Erythroblast (primary cell): ENCODE measurements at places on chromosomes 2 and 18.

DNA sequence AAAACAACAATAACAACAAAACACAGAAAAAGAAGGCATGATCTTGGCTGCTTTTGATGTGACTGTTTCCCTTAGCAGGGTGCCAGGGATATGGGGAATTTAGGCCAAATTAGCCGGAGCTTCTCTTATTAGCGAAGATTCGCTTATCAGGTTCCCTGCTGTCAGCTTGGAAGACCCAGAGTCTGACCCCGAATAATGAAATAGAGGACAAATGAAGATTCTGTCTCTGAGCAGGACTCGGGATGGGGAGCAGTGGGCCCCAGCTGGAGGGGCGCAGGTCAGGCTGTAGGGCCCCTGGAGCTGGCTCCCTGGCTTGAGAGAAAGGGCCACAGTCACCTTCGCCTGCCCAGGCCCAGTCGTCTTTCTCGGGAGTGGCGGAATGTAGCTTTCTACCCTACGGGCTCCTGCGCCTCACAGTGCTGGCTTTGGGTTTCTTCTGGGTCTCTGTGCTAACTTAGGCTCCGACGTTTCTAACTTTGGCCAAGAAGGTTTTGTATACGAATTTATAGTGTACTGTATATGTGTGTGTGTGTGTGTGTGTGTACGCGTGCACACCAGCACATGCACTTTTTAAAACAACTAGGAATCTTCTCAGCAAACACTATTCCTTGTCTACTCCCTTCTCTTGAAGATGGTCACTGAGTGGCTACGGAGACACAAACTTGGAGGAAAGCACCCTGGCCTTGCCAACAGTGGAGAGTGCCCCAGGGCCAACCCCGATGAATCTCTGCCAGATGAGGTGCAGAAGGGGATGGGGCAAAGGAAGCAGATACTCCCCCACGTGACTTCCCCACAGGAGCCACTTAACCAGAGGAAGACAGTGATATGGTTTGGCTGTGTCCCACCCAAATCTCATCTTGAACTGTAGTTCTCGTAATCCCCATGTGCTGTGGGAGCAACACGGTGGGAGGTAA is 195.6 kb upstream of the COPS8 start:
- no peak for DNase-seq

DNA sequence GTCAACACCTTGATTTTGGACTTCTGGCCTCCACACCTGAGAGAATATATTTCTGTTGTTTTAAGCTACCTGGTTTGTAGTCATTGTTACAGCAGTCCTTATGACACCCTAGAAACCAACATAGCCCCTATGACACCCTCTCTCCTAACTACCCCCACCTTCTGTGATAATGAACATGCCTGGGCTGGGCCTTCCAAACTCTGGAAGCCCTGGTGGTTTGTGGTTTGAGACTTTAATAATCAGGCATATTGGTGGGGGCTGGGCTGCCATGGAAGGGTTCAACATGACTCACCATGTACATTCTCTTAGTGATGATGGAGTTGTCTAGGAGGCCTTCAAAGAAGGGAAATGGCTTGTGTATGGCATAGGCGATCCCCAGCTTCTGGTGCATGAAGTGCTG is 3.3 kb downstream of the SP110 start:
- no peak for DNase-seq

DNA sequence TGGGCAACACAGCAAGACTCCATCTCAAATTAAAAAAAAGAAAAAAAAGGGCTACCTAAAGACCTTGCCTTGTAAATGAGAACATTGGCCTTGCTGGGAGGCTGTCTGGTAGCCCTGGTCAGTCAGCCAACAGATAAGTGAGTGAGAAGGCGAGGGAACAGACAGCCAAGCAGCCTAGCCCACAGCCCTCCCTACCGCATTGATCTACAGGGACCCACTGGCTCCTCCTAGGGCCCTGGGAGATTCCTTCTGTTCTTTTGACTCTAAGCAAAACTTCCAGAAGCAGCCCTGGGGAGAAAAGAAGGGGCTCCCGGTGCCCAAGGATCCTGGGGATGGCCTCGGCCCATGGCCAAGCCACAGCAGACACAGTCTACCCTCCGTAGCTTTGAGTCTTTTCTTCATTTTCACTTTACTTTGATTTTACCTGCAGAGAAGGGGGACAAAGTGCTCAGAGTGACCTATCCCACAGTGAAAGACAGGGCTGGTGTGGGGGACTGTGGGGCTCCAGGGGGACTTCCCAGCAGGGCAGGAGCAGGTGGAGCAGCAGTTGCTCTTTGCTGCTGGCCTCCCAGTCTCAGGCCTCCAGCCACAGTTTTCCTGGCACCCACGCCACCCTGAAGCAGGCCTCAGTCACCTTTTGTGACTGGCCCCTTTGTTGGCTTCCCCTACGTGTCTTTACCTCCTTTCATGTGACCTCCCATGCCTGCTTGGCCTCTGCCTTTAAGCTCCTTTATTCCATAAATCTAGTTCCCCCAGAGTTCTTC is 5.1 kb downstream of the CEP68 start:
- DNase-seq: no peak

- no peak for DNase-seq
Observed at GRCh38 chr2:20633001-20633400, 17.9 kb downstream of the HS1BP3 start.

DNA sequence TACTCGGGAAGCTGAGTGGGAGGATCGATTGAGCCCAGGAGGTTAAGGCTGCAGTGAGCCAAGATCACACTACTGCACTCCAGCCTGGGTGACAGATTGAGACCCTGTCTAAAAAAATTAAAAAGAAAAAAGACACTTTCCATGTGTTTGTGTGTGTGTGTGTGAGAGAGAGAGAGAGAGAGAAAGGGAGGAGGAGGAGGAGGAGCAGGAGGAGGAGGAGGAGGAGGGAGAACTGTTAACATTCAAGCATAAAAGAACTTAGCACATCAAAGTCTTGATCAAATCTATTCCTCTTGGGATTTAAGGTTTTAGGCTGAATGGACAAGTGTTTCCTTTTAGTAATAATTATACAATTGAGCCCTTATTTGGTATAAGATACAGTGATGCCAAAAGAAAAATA is 75.5 kb downstream of the SPOPL start:
- DNase-seq: no peak

DNA sequence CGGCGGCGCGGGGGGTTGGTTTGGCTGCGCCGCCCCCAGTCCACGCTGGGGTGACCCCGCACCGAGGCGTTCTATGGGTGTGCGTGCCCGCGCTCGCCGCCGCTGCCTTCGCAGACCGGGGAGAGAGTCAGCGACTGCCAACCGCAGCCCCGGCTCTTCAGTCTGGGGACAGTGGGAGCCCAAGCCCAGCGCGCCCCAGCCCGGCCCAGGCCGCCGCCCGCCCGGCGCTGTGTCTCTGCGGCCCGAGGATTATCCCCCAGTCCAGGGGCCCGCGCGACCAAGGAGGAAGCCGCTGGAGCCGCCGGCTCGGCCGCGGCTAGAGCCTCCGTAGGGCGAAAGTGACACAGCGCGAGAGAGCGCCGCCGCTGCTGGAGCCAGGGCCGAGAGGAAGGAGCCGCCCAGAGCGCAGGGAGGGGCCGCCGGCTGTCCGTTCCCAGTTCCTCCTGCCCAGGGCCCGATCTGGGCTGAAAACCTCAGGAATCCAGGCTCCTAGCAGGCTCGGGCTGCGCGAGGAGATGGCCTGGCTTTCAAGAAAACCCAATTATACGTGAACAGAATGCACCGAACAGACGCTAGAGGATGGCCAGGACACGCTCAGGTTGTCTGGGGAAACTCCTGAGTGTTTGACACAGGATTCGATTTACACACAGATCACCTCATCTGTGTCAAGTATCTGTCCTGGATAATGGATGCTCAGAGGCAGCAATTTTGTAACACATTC is 2.4 kb downstream of the CTIF start:
- DNase-seq: peak; percentile 70

GRCh38 chr18:79940814-79941472 is 10.5 kb downstream of the SLC66A2 start:
- DNase-seq: no peak

DNA sequence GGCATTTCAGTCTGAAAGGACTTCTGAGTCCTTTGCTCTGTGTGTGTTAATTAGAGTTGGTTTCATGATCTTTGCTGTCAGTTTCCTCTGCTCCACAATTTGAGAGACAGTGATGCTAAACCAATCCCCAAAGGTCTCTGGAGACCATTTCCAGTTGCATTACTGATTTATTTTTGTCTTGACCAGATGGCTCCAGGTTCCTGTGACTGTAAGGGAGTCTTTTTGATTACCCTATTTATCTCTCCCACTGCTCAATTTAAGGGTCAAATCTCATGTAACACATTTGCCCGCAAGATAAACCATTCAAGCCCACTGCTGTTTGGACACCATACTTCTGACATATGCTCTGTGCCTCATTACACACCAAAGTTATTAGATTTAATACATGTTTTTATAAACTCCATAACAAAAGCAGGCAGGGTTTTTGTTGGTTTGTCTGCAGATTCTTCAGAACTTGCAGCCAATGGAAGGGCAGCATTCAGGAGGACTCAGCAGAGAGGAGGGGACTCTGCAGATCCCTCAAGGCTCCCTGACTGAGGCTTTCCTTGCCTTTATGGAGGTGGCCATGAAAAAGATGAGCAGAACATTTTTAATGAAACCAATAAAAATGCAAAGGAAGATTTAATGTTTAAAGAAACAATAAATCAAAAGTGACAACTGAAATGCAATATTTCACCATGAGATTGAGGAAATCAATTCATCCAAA is 889.3 kb upstream of the CELF4 start:
- no peak for DNase-seq

- no peak for DNase-seq
Observed at GRCh38 chr18:51789871-51790270, 550.1 kb upstream of the DCC start.

DNA sequence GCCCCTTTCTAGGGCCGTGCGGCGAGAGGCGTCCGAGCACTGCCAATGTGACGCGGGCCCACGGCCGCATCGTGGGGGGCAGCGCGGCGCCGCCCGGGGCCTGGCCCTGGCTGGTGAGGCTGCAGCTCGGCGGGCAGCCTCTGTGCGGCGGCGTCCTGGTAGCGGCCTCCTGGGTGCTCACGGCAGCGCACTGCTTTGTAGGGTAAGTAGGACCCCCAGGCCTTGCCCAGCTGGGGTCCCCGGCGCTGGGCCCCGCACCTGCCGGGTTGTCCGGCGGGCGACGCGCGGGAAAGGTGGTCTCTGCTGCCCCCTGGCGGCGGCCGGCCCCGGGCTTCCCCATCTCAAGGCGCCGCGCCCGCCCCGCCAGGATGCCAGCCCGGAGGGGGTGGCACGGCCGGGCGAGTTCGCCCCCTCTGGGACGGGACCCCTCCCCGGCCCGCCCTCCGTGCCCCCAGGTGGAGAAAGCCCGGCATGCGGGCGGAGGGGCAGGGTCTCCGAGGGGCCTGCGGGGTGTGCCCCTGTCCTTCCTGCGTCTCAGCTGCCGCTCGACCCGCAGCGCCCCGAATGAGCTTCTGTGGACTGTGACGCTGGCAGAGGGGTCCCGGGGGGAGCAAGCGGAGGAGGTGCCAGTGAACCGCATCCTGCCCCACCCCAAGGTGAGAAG is 1.9 kb downstream of the PRSS56 start:
- peak; percentile 74 for DNase-seq

- no peak for DNase-seq
Observed at GRCh38 chr2:23544589-23545295, 159.8 kb downstream of the KLHL29 start.
